ENCODE measurements at places on chromosomes 12 and 14.

DNA sequence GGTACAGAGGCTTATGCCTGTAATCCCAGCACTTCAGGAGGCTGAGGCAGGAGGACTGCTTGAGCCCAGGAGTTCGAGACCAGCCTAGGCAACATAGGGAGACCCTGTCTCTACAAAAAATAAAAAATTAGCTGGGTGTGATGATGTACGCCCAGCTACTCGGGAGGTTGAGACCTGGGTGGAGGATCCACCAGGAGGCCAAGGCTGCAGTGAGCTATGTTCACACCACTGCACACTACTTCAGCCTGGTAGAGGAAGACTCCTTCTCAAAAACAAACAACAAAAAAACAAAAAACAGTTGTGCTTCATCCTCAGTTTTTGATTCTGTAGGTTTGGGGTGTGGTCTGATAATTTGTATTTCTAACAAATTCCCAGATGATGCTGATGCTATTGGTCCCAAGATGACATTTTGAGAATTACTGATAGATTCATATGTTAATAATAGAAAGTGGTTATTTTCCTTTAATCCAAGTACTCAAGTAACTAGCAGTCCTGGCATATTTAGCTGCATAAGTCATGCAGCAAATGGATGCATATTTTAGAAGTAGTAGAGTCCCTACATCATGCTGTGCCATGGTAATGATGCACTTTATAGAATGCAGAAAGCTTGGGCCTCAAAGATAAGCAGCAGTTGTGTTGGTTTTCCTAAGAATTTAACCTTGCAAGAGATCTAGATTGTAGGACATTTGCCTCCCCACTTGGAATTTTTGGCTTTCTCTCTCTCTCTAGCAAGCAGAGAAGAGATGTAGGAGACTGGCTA, 76.1 kb upstream of the PAWR start:
- DNase-seq, result no peak

- no peak for DNase-seq
These were observed 209.9 kb upstream of the IGF1 start for GRCh38 chr12:102690253-102690652.

GRCh38 chr12:49105504-49106084, 5.1 kb downstream of the LMBR1L start:
- DNase-seq, result peak; percentile 55

- no peak for DNase-seq
These were observed 156.8 kb downstream of the PPM1H start for GRCh38 chr12:62778187-62778586.

DNA sequence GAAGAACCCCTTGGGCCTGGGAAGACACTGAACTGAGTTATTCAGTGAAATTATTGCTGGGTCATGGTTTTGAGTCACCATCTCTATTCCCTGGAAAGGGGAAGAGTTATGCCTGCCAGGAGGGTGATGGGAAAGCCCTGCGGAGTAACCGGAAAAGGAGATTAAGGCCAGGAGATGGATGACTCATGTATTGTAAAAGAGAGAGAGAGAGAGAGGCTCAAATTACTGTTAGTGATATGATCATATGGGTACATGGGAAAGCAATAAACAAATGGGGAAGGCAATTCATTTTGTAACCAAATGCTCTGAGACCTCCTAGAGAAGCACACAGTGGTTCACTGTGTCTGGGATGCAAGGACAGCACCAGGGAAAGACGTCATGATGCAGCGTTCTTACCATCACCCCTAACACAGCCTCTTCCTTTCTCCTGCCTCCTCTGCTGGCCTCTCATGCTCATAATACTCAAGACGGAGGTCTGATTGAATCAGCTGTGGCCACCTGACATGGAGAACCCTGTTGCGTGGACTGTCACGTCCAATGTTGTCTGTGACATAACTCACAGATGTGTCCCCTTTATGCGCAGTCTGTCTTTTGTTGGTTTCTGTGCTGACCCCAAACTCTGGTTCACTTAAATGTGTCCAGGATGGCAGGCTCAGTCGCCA, 243.7 kb downstream of the TMEM132D start:
- DNase-seq, result no peak

GRCh38 chr14:53851394-53852090, 105.1 kb downstream of the BMP4 start:
- no peak for DNase-seq

- DNase-seq, result no peak
These were observed 21.8 kb downstream of the MVK start for GRCh38 chr12:109595321-109595902.

GRCh38 chr12:49026101-49026500, 7.5 kb upstream of the PRKAG1 start:
- no peak for DNase-seq

- no peak for DNase-seq
These were observed 381 bp downstream of the YY1 start for GRCh38 chr14:100239211-100239839.

GRCh38 chr14:64464651-64465050, 648 bp upstream of the AKAP5 start:
- no peak for DNase-seq

GRCh38 chr12:95351748-95352147, 122.2 kb upstream of the METAP2 start:
- DNase-seq, result no peak

DNA sequence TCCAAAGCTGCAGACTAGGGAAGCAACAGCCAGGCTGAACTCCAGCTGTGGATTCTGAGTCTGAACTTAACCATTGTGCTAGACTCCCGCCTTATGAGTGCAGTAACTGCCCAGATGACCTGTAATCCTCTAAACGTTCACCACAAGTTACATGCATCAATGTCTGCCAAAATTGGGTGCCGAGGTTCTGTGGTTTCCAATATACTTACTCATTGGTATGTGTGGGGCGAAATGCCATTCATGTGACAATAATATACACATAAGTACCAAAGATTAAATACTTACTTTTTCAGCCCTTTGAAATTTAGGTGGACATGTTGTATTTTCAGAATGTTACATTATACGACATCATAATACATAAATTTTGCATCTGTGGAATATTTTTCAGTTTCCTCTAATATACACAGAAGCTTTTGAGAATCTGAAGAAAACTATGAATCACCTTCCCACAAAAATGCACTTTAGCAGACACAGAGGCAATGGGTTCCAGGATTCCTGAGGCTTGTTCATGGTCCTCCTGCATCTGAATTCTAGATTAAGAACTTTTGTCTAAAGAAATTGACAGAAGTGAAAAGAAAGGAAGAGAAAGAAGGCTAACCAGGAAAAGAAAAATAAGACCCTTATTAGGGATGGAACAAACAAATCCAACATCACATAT, 31.7 kb downstream of the GRIP1 start:
- DNase-seq, result no peak

Measured in dermis microvascular lymphatic vessel endothelial cell (primary cell).